ENCODE measurements at places on chromosomes 11 and 22.

DNA sequence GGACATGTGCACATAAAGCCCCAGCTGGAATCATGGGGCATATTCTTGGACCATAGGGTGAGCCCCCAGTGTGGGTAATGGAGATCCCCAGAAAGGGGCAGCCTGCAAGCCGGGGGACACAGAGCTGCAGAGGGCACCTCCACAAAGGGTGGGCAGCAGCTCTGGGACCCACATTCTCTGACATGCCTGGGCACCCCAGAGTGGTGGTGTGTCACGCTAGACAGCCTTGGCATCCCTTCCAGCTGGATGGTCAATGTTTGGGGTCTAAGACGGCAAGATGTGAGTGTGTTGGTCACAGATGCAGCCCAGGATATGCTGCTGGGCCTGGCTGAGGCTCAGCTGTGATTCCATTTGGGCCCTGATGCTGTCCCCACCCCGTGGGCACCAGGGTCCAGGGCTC lies 9.7 kb downstream of the ADORA2A start:
- DNase-seq = no peak

GRCh38 chr11:17813391-17814059 lies 78.9 kb downstream of the KCNC1 start:
- no peak for DNase-seq

- no peak for DNase-seq
These were observed 17.1 kb downstream of the KDM2A start for GRCh38 chr11:67136156-67136555.

DNA sequence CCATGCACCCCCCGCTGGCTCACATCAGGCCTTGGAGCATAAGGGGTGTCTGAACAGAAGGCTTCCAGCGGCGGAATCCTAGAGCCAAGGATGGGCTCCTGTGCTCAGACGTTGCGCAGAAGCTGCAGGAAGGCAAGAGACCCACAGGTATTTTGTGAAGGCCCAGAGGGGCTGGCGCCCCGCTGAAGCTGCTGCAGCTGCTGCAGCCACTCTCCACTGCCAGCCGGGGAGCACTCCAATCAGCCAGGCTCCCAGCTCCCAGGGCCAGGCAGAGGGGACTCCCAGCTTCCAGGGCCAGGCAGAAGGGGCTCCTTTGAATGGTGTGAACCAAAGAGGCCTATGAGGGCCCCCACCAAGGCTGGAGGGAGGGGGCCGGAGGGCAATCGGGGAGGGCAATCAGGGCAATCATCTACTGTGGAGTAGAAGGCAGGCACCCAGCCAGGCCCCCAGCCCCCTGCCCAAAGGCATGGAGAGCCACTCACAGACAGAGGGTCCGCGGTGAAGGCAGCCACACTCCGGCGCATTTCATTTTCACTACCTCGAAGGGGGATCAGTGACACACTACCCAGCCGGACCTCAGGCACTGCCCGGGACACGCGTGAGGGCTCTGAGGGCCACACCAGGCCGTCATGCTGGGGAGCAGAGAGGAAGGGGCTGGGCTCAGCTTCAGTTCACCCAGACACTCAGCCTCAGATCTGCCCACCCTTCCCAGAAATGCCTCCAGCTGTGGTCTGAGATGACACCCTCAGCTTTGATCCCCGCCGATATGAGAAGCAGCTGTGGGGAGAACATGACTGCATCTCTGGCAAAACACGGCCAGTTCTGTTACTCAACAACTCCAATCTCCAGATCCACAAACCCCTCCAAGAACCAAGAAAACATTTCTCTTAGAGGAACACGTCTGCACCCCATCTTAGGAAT lies 11.6 kb upstream of the PDE2A start:
- peak; percentile 40 for DNase-seq

DNA sequence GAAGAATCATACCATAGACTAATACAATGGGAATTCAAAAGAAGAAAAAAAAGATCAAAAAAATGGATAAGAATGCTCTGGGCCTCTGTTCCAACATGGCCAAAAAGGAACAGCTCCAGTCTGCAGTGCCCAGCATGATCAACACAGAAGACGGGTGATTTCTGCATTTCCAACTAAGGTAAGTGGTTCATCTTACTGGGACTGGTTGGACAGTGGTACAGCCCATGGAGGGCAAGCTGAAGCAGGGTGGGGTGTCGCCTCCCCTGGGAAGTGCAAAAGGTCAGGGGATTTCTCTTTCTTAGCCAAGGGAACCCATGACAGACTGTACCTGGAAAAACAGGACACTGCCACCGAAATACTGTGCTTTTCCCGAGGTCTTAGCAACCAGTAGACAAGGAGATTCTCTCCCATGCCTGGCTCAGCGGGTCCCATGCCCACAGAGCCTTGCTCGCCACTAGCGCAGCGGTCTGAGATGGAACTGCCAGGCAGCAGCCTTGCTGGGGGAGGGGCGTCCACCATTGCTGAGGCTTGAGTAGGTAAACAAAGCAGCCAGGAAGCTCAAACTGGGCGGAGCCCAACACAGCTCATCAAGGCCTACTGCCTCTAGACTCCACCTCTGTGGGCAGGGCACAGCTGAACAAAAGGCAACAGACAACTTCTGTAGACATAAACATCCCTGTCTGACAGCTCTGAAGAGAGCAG lies 428.4 kb downstream of the MN1 start:
- no peak for DNase-seq

DNA sequence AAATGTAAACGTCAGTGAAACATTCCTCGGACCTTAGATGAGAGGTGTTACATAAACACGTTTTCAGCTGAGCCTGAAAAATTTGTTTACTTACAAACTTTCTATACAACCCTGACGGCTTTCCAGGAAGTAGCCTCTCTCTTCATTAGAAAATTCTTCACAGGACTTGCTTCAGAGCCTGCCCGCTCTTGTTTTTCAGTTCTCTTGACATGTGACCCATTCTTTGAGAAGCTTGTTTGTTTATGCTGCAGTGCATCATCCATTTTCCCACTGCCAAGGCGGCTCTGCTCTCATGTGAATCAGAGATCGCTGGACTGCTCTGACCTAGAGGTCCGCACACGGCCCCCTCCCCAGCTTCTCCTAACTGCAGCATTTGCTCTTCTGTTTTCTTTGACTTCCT lies 47.9 kb upstream of the ARHGAP42 start:
- DNase-seq = no peak

GRCh38 chr11:97364047-97364446 lies 974.2 kb downstream of the JRKL start:
- no peak for DNase-seq

DNA sequence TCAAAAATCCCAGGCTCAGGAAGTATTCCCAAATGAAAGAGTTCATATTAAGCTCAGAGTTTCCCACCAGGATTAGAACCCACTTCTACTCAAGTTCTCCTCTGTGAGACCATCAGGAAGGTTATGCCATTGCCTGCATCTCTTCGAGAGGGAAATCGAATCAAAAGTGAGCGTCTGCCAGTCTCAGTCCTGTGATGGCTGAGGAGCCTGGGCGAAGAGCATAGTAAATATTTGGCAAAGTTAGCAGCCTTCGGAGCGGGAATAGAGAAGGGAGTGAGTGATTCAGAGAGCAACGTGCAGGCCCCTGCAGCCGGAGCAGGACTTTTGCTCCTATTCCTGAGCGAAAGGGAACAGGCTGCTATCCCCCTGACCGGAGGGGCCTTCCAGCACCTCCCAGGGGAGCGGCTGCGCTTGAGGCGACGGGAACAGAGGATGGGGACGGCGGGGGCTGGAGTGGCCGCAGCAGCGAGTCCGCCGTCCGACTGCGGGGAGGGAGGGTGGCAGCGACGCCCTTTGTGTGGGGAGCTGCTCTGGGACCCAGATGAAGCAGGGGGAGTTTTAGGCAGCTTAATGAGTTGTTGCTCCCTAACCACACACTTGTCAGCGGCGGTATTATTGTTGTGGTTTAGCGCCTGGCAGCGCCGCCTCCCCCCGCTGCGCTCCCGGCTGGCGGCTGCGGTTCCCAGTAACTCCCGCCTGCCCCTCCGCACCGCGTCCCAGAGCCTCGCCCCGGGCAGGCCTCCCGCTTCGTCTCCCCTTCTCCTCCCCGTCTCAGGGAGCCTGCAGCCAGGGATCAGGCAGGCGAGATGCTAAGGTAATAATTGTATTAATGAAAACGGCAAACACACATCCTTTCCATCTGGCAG lies 21.7 kb upstream of the NRGN start:
- no peak for DNase-seq

DNA sequence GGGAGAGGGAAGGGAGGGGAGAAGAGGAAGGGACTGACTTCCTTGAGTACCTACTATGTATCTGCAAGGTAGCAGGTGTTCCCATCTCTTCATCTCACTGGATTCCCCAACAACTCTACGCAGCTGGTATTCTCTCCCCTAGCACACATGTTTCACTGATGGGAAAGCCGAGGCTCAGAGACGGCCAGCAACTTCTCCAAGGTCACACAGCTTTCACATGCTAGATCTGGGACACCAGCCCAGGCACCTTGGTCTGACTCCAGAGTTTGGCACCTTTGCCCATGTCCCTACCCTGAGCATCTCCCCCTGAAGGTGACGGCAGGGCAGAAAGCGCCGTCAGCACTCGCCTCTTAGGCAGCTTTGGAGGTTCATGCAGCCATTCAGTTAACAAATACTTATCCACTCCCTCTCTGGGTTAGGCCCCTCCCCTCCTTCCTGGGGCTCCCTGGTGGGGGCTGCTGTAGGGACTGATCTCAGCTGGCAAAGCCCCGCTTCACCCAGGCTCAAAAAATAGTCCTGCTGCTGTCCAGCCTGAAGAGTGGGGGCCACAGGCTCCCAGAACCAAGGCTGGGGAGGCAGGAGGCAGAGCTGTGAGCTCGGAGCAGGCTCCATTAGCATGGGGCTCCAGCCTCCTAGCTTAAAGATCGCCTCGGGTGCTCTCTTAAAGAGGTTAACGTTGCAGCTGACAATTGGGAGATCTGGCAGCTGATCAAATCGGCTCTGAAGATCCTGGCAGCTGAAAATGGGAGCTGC lies 79.4 kb downstream of the IGLL1 start:
- no peak for DNase-seq

DNA sequence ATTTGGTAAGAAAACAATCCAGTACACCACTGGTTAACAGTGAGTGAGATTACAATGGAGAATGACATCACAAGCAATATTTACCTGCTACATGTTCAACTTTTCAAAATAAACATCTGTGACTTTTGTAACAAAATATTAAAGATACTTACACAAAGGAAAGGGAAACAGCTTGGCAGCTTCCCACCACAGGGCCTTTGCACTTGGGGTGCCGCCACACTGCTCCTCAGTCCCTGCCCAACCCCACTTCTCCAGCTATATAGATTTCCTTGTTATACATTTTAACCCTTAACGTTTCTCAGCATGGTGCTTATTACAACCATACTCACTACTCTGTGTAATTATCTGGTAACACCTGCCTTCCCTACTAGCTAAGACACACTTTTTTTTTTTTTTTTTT lies 10.9 kb downstream of the KMT5B start:
- DNase-seq = no peak

DNA sequence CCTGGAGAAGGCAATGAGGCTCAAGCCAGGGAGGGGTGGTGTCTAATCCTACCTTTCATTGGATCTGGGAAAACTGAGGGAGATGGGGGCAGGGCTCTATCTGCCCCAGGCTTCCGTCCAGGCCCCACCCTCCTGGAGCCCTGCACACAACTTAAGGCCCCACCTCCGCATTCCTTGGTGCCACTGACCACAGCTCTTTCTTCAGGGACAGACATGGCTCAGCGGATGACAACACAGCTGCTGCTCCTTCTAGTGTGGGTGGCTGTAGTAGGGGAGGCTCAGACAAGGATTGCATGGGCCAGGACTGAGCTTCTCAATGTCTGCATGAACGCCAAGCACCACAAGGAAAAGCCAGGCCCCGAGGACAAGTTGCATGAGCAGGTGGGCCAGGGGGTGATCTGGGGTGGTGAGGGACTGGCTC lies at the start of gene FOLR1:
TSS of gene FOLR1 (plus strand) at position 180 of the 421 bp plus-strand sequence. CDS start at position 214, 34 bp downstream.
- no peak for DNase-seq

DNA sequence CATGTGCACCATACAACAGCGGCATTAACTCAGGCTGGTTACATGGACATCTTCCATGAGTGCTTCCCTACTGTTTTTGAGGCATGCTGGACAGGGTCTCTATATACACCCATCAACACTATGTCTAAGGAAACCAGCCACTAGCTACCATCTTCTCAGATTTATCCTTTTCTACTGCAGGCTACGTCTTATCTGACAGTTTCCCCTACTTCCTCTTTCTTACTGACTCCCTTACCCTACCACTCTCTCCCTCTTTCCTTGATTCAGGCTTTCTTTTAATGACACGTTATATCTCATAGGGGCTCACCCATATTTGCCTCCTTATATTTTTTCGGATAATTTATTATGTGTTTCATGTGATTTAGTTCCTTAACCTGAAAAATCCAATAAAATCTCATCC lies 41.8 kb downstream of the DDI1 start:
- DNase-seq = no peak

GRCh38 chr11:70174547-70175235 lies 28.4 kb upstream of the FADD start:
- no peak for DNase-seq

DNA sequence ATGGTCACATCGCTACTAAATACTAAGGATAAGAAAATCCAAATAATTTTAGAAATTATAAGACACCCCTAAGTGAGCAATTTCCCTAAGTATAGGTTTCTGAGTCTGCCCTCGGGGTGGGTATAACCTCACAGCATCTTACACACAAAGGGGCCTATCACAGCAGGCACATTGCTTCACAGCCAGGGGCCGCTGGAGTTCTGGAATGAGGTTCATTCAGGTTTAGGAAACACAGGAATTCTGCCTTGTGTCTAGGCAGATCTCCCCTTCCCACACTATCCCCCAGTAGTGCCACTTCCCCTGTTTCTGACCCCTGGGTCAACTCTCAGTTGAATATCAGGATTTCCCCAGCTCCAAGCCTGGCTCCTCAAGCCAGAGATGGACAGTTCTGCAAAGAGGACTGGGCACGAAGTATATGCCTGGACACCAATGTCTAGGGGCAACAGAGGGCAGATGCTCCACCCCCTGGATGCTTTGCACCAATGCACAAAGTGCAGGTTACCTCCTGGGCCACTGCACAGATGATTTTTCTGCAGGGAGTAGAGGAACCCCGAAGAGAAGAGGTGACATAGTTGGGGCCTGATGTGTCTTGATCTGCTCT lies 11.4 kb downstream of the TUBA8 start:
- DNase-seq = no peak

- DNase-seq = no peak
These were observed 224.7 kb upstream of the BLID start for GRCh38 chr11:122340607-122341290.

Measured in activated CD8-positive, alpha-beta memory T cell treated with anti-CD3 and anti-CD28 coated beads for 48 hours (primary cell).